ENCODE measurements at places on chromosomes 2 and 18.

- DNase-seq: no peak
These were observed 45.3 kb downstream of the COMMD1 start for GRCh38 chr2:61950571-61951315.

DNA sequence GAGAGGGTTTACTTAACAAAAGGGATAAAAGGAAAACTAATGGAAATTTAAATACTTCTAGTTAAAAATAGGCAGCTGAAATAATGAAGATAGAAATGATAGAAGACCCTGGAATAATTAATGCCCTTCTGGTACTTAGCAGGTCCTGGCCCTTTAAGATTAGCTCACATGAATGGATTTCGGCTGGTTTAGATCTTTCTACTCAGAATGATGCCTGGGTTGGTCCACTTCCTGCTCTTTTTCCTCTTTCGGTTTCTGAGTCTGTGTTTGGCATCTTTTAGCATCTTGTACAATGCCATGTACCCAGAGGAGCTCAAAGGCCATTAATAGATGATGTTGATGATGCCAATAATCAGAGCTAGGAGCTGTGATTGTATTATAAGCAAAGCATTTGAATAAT, 290.5 kb downstream of the CLIP4 start:
- DNase-seq: no peak

DNA sequence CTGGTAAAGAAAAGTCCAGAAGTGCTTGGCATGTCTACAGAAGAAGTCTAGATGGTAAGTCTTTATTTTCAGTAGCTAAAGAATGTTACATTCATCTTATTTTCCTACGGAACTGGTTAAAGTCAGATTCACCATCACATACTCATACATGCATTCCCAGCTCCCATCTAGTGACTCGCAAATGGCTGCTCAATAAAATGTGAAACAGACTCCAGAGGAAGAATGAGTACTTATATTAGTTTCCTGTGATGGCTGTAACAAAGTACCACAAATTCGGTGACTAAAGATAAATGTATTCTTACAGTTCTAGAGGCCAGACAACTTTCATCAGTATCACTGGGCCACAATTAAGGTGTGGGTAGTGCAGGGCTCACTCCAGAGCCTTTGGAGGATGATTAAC, 797.2 kb downstream of the SATB2 start:
- DNase-seq: no peak

- DNase-seq: no peak
These were observed 263.9 kb downstream of the LTBP1 start for GRCh38 chr2:33210626-33211025.

DNA sequence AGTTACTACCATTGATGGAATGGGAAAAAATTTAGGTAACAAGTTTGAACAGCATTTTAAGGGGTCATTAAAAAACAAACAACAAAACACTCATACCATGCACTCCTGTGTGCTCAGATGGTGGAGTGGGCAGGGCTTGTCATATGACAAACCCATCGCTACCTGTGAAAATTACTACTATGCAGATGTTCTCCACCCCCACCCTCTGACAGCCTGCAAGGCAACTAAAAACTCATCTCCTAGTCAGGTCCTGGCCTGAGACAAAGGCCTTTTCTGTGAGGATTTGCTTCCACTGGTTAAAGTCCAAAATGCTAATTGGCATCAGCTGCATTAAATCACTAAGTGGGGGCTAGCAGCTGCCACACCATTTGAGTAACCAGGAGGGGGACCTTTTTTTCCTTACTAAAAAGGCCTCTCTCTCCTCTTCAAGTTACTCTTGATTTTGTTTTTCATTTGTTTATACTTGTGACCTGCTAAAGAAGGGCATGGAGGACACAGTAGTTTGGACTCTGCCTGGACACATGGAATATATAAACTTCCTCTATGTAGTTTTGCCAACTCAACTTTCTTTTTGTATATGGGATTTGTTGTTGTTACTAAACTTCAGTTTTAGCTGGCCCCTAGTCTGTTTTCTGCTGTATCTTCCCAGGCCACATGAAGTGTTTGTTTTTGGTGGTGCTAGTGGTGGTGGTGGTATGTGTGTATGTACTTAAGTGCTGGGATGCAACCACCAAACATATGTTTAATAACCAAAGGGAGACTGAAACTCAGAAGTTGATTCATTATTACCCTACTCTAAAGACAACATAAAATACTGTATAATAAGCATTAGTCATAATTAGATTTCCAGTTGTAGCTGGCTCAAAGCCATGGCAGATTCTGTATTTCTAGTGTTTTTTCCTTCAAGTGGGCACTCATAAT, 121.3 kb downstream of the MAP4K4 start:
- DNase-seq: no peak

GRCh38 chr2:219496247-219496824, 2.4 kb upstream of the GMPPA start:
- DNase-seq: no peak

- DNase-seq: no peak
These were observed 1824.3 kb upstream of the CELF4 start for GRCh38 chr18:39389800-39390379.

- DNase-seq: no peak
These were observed 99.2 kb downstream of the LRP1B start for GRCh38 chr2:142031656-142032055.

DNA sequence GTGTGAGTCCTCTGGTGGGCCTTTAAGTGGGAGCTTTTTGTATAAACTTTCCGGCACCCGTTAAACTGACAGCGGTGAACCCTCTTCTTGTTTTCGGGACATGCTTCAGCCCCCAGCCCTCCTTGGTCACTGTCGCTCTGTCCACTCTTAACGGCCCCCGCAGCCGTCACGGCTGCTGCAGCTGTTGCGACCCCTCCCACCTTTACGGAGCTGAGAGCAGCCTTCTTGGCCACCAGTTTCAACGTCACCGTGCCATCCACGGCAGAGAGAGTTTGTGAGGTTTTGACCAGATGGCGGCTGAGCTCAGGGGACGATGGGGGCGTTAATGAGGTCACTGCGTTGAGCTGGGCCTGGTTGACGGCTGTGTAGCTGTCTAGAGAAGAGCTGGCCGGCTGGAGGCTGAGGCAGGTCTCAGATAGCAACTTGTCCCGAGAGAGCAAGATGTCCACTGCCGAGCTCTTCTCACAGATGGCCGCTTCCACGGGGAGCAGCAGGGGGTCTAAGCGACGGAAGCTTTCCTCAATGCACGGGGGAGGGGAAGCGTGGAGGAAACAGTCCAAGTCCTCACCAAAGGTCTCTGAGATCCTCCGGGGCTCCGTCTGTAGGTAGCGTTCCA, 41.9 kb downstream of the KLF7 start:
- no peak for DNase-seq

GRCh38 chr2:174635776-174636404, 38.3 kb upstream of the WIPF1 start:
- DNase-seq: no peak

DNA sequence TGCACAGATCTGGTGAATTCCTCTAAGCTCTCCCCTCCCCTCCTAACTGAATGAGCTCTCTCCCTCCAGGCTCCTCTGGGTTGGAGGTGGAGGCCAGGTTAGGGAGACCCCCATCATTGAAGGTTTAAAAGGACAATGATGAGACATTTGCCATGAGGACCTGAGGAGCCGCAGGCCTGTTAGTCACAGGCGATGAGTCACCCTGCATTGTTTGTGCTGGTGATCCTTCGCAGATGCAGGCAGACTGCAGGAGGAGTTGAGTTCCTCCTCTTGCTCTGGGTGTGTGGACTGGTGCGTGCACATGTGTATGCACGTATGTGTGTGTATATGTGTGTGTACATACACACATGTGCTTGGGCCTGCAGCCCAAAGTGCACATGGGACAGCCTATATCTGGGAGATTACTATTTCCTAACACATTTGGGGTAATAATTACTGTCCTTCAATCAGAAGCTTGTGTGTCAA, 42.0 kb downstream of the MCFD2 start:
- DNase-seq: peak; percentile 63

GRCh38 chr2:137888845-137889244, 75.4 kb upstream of the HNMT start:
- DNase-seq: no peak

DNA sequence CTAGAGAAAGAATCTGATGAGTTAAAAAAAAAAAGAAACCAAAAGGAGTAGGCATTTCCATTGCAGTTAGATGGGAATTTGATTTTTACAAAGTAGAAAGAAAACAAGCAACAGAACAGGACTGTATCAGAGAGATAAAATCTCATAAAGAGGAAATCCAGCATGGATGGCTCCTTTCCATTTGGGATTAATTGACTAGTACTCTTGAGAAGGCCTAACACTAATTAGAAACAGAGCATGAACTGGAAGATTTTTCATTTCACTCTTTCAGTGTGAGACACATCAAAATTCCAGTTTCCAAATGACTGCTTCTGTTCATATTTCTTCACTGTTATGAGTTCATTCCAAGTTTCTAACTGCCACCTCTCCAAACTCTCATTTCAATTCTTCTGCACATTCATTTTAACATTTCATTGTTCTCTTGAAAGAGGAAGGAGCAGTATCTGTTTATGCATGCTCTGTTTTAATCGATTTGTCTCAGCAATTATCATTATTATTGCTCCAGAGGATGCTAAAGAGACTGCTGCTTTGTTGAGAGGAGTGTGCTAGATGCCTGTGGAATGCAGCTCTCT, 108.8 kb upstream of the PIEZO2 start:
- DNase-seq: no peak

DNA sequence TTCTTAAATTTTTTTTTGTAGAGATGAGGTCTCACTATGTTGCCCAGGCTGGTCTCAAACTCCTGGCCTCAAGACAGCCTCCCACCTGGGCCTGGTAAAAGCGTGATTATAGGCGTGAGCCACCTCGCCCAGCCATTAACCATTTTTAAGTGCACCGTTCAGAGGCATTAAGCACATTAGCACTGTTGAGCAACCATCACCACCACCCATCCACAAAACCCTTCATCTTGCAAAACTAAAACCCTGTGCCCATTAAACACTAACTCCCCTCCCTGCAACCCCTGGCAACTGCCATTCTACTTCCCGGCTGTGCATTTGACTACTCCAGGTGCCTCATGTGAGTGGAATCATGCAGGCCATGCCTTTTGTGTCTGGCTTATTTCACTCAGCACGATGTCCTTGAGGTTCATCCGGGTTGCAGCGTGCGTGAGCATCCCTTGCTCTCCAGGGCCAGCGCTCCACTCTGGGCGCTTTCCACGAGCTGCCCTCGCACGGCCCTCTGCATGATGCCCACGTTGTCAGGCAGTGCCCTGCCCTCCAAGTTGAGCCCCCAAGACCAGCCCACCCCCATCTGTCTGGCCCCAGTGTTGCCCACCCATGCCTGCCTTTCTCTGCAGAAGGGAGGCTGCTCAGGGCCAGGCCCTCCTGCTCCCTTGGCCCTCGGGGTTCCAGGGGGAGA, 63.0 kb upstream of the GLI2 start:
- DNase-seq: no peak

DNA sequence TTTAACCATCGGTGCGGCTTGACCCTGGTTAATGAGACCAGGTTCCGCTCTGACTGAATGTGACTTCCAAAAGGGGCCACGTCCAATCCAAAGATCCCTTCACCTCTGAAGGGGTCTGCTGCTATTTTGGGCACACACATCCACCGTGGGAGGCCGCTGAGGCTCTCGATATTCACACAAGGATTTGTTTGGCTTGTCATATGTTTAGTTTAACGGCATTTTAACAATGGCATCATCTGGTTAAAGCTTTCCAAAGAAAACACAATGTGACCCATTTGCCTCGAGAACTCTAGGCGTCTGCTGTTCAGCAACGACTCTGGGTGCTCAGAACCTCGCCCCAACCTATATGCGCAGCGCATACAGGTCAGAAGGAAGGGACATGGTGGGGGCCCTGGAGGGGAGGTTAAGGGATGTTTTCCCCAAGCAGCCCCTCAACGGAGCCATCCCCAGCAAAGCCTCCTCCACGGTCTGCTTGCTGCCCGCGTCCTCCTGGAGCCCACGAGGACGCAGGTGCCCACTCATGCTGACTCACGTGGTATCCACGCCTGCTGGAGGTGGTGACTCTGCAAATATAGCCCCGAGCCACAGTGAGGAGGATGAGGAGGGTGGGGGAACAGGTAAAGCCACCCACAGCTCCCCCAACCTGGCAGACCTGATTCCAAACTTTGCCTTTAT, 260.3 kb downstream of the HDAC4 start:
- DNase-seq: no peak

DNA sequence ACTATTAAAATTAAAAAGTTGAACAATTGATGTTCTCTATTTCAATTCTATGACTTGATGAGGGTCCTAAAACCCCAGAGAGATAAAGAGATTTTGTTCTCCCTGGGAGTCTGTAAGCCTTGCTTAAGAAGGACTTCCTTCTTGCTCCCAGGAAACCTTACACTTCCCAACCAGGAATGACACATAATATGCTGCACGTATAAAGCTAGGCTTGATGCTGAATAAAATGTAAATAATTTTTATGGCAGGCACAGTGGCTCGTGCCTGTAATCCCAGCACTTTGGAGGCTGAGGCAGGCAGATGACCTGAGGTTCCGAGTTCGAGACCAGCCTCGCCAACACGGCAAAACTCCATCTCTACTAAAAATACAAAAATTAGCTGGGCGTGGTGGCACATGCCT, 27.8 kb downstream of the SPIRE1 start:
- DNase-seq: no peak

- no peak for DNase-seq
These were observed 59.2 kb upstream of the IGFBP2 start for GRCh38 chr2:216574046-216574445.

DNA sequence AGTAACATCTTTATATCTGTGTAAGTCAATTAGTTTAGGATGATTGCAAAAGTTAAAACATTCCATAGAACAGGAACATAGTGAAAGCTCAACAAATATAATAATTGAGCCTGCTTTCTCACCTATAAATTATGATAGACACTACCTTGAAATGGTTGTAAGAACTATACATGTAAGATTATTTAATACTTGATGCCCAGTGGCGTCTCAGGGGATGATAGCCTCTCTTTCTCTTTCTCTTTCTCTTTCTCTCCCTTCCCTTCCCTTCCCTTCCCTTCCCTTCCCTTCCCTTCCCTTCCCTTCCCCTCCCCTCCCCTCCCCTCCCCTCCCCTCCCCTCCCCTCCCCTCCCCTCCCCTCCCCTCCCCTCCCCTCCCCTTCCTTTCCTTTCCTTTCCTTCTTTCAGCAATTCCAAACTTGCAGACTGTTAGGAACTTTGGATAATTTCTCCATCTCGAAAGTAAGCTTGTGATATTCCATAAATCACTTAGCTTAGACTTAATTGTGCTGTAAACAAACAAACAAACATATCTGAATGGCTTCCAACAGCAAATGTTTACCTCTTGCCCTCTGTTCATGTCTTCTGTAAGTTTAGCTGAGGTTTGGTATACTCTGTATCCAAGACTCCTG, 1102.7 kb downstream of the TSN start:
- DNase-seq: no peak

DNA sequence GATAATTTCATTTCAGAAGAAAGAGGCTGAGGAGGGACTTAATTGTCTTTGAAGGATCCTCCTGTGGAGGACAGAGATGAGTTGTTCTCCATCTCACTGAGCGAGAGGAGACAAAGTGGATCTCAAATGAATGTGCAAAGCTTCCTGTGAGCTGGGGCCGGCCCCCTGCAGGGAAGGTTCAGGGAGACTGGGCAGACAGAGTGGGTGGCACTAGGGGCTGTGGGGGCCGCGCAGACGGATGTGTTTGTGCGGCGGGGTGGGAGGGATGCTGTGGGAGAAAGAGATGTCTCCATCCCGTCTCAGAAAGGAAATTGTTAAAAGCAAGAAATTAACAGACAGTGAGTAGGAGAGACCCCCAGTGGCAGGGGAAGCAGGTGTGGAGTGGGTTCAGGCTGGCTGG, 29.1 kb downstream of the KLHL29 start:
- DNase-seq: no peak

Data from stimulated activated CD8-positive, alpha-beta memory T cell treated with anti-CD3 and anti-CD28 coated beads, Interleukin-4, amount 100 ng/mL, for 48 hours (primary cell).